ENCODE measurements at places on chromosomes 3 and 15.

DNA sequence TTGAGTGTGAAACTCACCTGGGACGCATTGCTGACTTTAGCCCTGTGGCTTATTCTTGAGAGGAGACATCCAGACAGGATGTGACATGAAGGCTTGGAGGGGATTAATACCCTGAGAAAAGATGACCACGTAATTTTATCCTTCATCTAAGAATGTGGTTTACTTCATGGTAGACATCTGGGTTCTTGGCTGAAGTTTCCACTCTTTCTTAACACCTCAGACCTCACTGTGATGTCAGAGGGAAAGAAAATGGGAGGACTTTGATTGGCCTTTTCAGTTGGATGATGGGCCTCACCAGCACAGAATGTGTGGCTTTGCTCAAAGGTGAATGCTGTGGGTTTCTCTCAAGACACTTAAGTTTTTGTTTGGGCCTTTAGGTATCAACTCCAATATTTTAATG, 16.5 kb downstream of the GORASP1 start:
- no peak for DNase-seq

GRCh38 chr3:48428572-48429316, 1.1 kb downstream of the PLXNB1 start:
- no peak for DNase-seq

GRCh38 chr15:72184165-72184811, 13.3 kb downstream of the GRAMD2A start:
- no peak for DNase-seq

GRCh38 chr3:117079997-117080396, 370.4 kb downstream of the TUSC7 start:
- DNase-seq: no peak

- no peak for DNase-seq
Measured at GRCh38 chr3:112755845-112756613, 90.6 kb downstream of the CD200R1L start.

- peak; percentile 47 for DNase-seq
Measured at GRCh38 chr3:197749601-197750395, at the start of gene FYTTD1. Gene FYTTD1 (plus strand): TSS chr3:197749883. CDS start chr3:197749972, 89 bp downstream.

DNA sequence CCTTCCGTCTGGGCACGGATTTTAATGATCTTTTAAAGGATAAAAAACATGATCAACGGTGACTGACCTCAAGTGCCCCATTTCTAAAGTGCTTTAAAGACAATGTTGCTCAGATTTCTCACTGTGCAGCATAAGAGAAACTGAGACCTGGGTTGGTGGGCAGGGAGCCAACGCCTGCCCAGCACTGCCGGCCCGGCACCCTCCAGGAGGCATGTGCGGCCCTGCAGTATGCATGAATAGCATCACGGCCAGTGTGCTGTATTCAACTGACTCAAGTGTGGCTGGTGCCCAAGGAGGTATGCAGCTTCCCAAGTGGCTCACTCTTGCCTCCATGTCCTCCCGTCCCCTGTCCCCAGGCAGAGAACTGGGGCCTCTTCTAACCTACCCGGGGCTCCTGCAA, 30.3 kb downstream of the SEC61A1 start:
- no peak for DNase-seq

GRCh38 chr3:31054032-31054431, 159.6 kb upstream of the GADL1 start:
- DNase-seq: no peak

- peak; percentile 35 for DNase-seq
Measured at GRCh38 chr3:172317984-172318383, 130.3 kb downstream of the GHSR start.

DNA sequence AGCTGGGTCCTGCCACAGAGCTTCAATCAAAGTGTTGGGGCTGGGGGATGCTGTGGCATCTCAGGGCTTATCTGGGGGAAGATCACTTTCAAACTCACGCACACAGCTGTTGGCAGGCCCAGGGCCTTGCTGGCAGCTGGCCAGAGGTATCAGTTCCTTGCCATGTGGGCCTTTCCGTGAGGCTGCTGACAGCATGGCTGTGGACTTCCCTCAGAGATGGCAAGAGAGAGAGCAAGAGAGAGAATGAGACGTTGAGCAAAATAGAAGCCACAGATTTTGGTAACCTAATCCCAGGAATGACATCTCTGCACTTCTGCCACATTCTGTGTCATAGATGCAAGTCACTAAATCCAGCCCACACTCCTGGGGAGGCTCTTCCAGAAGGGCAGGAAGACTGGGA, 91.0 kb downstream of the TPRG1 start:
- no peak for DNase-seq

- DNase-seq: no peak
Measured at GRCh38 chr3:169105561-169105960, 558.0 kb downstream of the MECOM start.

DNA sequence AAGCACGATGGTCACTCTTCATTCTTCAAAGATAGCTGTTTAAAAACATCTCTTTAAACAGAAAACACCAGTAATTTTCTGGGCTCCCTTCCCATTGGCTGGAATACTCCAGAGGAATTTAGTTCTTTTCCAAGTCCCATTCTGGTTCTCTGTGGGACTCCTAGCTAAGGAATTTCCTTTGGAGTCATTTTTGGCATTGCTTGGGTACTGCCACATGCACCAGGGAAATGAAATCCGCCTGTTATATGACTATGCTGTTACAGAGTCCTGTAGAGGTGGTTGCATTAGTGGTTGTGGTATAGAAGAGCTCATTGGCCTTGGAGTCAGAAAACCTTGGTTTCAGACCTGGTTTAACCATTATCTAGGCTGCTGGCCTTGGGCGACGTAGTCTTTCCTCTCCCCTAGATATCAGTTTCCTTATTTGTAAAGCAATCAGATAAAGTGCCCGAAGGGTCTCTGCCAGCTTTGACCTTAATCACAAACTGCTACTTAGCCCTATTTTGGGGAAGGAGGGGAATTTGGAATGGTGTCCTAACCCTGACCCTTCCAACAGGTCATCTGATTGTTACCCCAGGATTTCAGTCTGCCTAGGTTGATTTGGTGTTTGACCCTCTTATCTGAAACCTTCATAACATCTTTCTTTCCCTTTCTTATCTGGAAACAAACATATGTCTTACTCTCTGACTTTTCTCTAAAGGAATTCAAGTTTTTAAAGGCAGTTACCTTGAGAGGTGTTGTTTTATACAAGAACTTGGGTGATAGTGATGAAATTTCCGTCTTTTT, 13.4 kb downstream of the RTP1 start:
- no peak for DNase-seq

GRCh38 chr3:69665026-69665737, 74.1 kb upstream of the MITF start:
- DNase-seq: no peak

- DNase-seq: no peak
Measured at GRCh38 chr15:88487178-88487795, 19.8 kb downstream of the MRPS11 start.

DNA sequence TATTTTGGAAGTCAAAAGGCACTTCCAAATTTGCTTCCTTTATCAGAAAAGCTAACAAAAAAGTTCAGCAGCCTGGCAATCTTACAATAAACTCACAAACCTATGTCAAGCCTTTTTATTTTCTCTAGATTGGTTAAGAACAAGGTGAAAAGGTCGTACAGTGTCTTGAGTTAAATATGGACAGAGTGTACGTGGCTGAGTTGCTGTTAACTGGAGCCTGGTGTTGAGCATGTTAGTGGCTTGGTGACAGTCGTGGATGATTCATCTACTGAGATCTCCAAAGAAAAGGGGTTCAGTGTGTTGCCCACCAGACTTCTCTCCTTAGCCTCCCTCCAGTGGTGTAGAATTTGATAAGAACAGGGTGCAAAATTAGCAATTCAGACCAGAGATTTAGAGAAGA, 89.7 kb downstream of the SSR3 start:
- no peak for DNase-seq

- no peak for DNase-seq
Measured at GRCh38 chr15:64466408-64467141, 6.2 kb downstream of the ZNF609 start.

DNA sequence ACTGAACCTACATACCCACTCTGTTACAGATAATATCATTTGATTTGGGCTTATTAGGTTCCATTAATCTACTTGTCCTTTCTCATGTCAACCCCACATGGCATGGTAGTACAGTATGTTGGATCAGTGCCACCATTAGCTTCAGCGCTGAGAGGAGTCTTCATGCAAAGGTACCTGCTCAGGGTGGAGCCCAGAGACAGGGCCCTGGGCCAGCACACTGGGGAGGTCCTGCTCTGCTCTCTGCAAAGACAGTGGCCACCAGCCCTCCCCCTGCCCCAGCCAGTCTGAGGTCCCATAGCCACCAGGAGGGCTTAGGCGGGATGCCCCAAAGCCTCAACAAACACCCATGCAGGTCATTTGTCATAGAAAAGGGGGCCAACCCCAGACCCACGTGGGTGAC, 71.0 kb downstream of the ATP10A start:
- DNase-seq: no peak

Data from urinary bladder (tissue), 4 donors.